ENCODE measurements at places on chromosomes 3 and 15. TPM values are rescaled to one million over a fixed set of nuclear protein-coding genes. Genes with fewer than 3 reads are reported as not detected.

Gene KBTBD8
- 1.2 TPM for total RNA-seq

Gene ASB7
- 9.5 TPM for total RNA-seq

Gene MESP2
- 0.42 TPM for total RNA-seq

Gene SPTSSB
- total RNA-seq = 7.5 TPM

Gene UBAP1L
- 0.35 TPM for total RNA-seq

Gene IL17RE
- 19.3 TPM for total RNA-seq

Gene SOX2
- 24.8 TPM for total RNA-seq

Gene HCLS1
- 1.6 TPM for total RNA-seq

Gene LEKR1
- 0.71 TPM for total RNA-seq

Gene RTP1
- total RNA-seq = not detected
